NCI-H1930 (cell line): ENCODE measurements at places on chromosomes 1 and 21.

- peak; percentile 13 for DNase-seq
Measured at GRCh38 chr1:200890818-200891773, 3.6 kb upstream of the INAVA start.

DNA sequence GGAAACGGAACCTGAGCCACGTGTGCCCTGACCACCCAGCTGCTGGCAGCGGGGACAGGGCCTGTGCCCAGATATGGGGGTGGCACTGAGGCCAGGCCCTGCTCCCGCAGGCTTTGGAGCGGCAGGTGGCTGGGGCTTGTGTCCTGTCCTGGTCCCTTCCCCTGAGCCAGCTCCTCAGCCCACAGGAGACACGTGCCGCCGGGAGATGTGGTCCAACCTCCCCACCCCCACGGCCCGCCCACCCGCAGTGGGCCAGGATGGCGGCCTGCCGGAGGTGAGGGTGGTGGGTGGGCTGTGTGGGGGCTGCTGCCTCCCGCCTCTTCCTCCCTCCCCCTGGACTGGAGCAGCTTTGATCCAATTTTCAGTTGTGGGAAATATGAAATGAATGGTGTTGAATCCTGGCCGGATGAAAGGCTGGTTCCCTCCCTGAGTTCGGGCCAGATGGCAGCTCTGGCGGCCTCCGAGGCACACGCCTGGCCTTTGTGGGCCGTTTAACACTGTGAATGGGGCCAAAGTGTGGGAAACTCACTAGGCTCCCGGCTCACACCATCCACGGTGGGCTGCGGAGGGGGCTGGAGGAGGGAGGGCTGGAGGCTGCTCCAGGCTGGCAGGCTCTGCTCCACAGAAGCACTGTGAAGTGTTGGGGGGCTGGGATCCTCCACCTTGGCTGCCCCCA, 2.6 kb upstream of the HES5 start:
- DNase-seq = no peak

GRCh38 chr1:176543360-176544129, 80.6 kb downstream of the PAPPA2 start:
- no peak for DNase-seq

DNA sequence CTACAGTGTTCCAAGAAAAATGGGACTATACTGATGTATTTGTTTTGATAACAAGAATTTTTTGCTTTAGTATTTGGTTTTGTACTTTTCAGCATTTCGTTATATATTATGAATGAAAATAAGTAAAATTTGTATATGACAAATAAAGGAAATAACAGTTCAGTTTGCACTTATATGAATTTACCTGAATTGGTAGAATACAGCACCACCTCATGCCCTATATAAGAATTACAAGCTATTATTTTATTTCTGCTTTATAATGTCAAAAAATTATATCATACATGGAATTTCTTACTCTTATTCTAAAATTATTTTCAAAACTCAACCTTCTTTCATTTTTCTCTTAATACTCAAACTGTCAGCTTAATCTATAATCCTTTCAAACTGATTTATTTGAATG, 14.6 kb downstream of the EFCAB7 start:
- no peak for DNase-seq

DNA sequence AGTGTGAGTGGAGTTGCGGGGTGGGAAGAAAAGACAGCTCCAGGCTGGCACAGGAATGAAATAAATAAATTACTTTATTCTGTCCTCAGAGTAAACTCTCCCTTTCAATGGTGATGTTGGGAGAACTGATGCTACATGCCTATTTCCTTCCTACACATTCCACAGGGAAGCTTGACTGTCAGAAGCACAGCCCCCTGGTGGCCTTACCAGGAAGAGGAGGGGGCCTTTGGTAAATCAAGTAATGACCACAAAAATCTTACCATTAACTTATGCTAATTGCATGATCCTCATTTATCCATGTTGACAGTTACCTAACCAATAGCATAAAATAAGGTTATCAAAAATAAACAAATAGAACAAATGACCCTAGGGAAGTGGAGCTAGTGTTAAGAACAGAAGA, 605.0 kb upstream of the PKN2 start:
- DNase-seq = no peak

DNA sequence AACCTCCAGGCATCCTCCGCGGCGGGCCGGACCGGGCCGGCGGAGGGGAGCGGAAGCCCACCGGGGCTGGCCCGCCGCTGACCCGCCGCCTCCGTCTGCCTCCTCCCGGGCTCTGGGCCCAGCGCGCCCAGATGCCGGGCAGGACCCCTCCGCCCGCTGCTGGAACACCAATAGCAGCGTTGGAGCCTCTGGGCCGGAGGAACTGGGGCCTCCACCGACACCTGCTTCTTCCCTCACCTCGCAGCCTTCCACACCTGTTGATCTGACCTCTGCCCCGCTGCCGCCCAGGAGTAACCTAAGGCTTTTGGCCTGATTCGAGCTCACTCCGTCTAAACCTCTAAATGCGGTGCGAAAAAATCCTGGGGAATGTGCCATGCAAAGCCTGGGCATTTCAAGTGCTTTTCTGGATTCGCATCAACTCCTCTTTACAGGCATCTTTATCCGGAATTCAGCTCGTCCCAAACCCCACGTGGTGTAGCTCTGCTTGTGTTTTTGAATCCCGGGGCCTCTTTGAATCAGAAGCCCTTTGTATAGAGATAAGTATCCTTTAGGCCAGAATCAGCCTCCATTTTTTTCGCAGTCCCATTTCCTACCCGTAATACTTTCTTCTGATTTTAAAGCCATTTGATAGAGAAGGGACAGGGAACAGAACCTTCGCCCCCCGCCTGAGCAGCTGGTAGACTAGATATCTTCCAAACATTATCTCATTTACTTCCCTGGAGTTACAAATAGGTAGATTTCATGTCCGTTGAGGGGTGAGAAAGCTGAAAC, 680 bp upstream of the CNN3 start:
- no peak for DNase-seq

DNA sequence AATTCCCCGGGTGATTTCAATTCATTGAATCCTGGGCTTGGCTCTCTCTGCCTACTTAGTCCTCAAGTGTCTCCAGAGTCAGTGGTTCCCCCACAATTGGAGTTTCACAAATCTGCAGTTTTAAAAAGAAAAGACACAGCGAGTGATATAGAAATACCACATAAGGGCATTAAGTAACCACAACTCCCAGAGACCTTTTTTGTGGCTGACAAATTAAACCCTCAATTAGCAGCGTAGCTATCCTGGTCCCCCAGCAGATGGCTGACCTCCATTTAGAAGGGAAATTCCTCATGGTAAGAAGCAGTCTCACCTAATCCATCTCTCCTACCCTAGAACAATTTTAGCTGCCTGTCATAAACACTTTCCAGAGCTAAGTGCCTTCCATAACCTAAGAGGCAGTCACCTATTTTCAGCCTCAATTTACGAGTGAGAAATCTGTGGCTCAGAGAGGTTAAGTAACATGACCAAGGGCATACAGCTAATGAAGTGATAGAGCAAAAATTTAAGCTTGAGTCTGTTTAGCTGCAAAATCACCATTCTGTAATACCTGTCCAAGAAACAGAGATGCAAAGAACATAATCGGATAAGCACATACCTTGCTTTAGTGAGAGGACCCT, 56.0 kb upstream of the NBPF3 start:
- no peak for DNase-seq

GRCh38 chr1:43465505-43466067, 11.9 kb upstream of the HYI start:
- DNase-seq = no peak

DNA sequence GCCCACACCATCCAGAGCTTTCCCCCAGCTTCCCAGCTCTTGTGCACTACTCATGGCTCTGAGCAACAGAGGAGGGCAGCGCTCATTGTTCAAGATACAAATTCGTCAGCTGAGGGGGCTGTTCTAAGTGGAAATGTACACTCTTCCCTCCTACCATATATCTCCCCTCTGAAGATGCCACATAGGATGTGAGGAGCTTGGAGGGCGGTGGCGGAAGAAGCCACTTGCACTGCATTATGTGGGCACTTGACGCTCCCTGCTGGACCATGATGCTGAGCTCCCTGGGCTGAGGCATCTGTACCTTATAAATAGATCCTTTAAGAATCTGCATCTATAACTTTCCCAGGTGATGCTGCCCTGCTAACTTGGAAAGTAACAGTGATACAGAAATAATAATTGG, 477.6 kb upstream of the DEPDC1 start:
- no peak for DNase-seq

GRCh38 chr1:12296623-12297022, 66.8 kb downstream of the VPS13D start:
- DNase-seq = no peak

DNA sequence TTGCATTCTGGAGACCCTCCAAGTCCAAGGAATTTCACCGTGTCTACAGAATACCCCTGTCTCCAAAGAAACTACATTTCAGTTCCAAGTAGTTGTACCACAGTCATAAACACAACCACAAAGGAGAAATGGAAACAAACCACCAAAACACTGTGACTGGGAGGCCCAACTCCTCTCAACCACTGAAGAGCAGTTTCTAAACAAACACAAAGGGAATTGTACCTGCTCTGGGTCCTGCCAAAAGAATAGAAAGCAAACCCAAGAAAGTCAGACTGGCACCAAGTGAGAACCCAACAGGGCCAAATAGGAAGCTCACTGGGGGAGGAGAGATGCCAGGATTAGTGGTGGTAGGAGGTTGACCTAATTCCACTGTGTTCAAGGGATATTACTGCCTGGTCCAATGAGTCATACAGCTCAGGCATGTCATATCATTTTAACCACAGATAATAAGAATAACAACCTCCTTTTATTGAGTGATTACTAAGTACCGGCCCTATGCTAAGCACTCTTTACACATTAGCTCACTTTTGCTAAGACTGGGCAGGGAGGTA, 123.9 kb upstream of the PPP2R5A start:
- DNase-seq = no peak

- no peak for DNase-seq
Measured at GRCh38 chr1:77825131-77825709, 45.8 kb downstream of the MIGA1 start.

- DNase-seq = no peak
Measured at GRCh38 chr1:53959664-53960250, 13.6 kb downstream of the LRRC42 start.

DNA sequence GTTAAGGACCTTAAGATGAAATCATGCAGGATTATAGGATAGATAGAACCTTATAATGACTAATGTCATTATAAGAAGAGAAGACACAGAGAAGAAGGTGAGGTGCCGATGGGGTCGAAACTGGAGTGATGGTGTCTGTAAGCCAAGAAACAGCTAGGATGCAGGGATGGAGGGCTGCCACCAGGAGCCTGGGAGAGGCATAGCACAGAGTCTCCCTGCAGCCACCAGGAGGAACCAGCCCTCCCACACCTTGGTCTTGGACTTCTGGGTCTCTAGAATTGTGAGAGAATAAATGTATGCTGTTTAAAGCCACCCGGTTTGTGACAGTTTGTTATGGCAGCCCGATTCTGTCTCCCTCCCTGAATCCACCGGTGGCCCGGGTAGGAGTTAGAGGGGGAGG, 337.2 kb upstream of the AJAP1 start:
- no peak for DNase-seq

GRCh38 chr1:205477121-205477758, 21.4 kb upstream of the BLACAT1 start:
- no peak for DNase-seq

- DNase-seq = no peak
Measured at GRCh38 chr1:32763221-32763620, 53.9 kb downstream of the YARS1 start.

GRCh38 chr1:58746757-58747156, 37.1 kb downstream of the JUN start:
- no peak for DNase-seq

DNA sequence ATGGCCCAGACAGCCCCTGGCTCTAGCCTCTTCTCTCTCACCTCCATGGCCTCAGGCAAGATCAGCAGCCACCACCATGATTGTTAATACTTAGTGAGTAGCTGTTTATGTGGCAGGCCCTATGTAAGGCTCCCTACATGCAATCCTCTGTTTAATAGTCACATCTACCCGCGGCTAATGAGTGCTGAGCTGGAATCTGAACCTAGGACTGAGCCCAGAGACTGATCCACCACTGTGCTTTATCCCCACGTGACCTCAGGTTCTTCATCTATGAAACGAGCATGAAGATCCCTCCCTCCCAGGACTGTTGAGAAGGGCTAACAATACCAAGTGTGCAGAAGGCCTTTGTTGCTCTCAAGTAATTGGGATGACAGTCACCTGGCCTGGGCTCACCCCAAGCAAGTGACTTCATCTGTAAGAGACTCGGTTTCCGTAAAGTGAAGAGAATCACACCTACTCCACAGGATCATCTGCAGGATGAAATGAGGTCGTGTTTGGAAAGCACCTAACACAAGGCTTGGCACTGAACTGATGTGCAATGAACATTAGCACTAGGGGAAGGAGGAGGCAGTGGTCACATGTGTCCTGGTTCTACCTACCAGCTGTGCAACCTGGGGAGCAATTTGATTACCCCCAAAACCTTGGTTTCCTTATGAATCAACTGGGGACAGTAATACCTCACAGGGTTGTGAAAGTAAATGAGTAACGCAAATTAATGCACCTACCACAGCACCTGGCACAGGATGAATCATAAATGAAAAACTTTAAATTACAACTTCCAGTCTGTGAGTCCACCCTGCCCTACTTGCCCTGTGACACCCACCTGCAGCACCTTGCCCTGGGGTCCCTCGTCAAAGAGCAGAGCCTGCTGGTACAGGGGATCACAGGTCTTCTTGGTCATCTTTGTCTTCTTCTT, 37.2 kb downstream of the RIMS3 start:
- DNase-seq = no peak

- no peak for DNase-seq
Measured at GRCh38 chr1:151372058-151372934, at the start of gene SELENBP1. TSS of gene SELENBP1 (minus strand) at chr1:151372705. CDS start at chr1:151372641, 64 bp downstream.

DNA sequence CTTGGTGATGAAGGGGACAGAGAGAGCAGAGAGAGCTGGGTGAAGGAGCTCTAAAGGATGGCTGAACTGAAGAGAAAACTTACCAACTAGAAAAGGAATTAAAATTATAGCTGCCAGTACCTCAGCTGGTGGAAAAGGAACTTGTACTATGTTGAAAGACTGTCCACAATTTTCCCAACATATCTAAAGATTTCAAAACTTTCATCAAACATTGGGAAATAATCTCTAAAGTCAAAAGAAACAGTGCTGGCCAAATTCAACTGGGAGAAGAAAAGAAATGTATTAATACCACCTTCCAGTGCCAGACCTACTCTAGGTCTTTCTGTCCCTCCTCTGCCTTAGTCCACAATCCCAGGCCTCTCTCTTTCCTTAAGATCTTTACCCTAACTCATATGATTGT, 6.1 kb downstream of the SMG5 start:
- DNase-seq = no peak

DNA sequence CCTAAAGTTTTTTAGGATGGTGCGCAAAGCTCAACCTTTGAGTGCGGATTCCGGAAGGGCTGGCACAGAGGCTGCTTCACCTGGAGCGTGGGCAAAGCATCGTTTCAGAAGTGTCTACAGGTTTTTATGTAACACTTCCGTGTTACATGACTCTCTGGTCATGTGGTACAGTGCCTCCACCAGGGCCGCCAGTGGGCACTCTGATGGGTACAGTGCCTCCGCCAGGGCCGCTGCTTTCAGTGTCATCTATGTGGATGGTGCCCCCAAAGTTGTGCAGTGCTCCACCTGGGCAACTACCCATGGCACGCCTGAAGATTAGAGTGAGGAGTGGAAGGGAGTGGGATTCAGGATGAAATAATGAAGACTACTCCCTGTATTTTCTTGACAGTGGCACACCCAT, 101.4 kb upstream of the C1orf174 start:
- no peak for DNase-seq

GRCh38 chr1:202090994-202091393, 31.7 kb upstream of the GPR37L1 start:
- no peak for DNase-seq
